Progenitor cell of endocrine pancreas (in vitro differentiated cells): ENCODE measurements at places on chromosomes 3 and 15.

- no peak for DNase-seq
These were observed 52.6 kb downstream of the ARNT2 start for GRCh38 chr15:80456517-80457492.

- DNase-seq: no peak
These were observed 87.6 kb upstream of the CFAP20DC start for GRCh38 chr3:59137415-59137814.

DNA sequence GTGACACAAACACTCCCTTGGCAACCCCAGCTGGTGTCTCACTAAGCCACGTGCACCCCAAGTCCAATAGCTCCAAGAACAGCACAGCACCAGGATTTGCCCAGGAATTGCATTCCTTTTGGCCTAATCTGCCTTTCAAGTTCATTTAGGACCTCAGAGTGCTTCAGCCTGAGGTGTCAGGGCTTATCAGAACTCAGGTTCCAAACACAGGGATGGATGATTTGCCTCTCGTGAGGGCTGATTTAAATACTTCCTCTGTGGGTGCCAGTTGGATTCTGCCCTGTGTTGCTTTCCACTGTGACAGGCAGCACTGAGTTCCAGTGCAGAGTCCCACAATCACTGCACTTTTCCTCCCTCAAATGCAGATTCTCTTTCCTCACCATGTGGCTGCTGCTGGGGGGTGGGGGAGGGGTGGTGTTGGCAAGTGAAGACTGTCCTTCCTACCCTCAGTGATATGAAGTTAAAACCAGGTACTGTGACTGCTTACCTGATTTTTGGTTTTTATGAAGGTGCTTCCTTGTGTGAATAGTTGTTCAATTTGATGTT, 204.3 kb upstream of the STAC start:
- no peak for DNase-seq

DNA sequence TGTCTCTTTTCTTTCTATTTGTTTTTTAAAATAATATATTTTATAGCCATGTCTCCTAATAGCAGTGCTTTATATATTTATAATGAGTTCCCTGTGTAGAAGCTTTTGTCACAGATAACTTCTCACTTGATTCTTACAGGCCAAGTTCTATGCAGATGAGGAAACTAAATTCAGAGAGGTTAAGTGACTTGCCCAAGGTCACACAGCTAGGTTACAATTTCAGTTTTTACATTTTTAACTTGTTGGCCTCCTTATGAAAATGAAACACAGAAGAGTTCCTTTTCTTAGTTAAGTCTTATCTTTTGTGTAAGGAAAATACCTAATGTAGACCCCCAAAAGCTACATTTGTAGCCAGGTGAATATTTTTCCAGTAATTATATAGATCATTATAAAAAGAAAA, 83.3 kb upstream of the SOX2 start:
- no peak for DNase-seq

- DNase-seq: no peak
These were observed 23.7 kb upstream of the CD47 start for GRCh38 chr3:108114423-108115065.

GRCh38 chr15:37057256-37057655, 43.1 kb downstream of the MEIS2 start:
- DNase-seq: no peak
